ENCODE measurements at places on chromosomes 4 and X. TPM values are rescaled to one million over a fixed set of nuclear protein-coding genes. Genes with fewer than 3 reads are reported as not detected.

DNA sequence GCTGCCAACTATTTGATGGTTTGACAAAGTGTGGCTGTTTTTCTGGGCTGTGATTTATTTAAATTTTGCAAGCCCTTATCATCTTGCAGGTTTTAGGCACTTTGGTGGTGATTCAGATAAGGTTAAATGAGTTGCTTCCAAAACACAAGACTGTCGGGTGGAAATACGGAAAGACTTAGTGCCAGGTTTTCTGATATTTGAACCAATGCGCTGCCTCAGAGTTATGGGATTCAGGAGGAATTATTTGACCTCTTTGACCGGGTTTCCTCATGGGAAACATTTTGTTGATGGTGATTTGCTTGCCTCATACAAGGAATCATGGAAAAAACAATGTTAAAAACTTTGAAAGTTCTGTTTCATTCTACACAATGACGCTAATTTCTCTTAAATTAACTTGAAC, 136.1 kb upstream of the MAP9 start:
- no peak for DNase-seq

IGBP1 gene
- total RNA-seq, result 75.8 TPM

ARMCX4 gene
- 0.79 TPM for total RNA-seq

CT45A1 gene
- not detected for total RNA-seq
